ENCODE measurements at places on chromosomes 1 and 21.

DNA sequence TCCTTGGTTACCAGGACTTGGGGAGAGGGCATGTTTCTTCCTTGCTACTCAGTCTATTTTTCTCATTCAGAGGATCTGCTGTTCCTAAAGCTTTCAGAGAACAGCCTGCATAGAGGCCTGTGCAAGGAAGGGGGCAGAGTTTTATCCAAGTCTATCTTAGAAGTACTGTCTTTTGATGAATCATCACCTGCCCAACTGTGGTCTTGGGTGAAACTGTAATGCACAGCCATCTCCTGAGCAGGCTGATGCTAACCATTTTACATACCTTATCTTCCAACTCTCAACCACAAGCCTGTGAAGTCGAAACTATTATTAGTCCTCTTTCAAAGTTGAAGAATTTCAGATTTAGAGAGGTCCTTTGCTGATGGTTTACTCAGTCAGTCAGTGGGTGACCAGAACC lies 368.0 kb downstream of the HHAT start:
- no peak for DNase-seq

DNA sequence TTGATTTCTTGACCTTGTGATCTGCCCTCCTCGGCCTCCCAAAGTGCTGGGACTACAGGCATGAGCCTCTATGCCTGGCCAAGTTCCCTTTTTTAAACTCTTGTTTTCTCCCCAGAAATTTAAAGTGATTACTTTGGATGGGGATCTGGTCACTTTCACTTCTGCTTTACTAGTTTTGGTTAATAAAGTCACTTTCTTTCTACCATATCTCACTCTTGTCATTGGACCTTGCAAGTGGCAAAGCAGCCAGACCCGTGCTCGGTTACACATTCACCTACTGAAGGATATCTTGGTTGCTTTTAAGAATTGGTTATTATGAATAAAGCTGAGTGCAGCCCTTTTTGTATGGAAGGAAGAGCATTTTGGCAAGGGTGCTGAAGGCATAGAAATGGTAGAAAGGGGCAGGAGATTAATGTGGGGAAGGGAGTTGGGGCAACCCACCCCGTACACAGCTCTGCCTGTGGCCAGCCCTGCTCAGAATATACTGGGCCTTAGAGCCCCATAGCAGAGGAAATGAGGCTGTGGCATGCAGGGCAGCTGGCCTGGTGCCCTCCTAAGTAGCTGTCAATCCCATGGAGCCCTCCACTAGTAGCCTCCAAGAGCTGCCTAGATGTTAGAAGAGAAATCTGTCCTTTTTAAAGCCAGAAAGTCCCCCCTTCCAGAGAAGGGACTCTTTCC lies 40.7 kb downstream of the CD2 start:
- DNase-seq, result no peak

DNA sequence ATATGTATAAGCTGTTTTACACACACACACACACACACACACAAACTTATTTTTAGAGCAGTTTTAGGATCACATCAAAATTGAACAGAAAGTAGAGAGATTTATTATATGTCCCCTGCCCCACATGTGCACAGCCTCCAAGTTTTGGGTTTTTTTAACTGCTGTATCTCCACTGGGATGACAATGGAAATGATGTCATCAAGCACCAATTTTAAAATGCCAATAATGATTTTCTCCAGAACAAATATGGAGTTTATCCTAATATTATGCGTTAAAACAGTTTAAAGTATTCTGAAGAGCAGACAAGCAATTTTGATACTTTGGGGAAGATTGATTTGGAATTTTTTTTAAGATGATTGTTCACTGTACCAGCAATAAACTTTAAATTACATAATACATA lies 56.7 kb downstream of the GFI1 start:
- no peak for DNase-seq

DNA sequence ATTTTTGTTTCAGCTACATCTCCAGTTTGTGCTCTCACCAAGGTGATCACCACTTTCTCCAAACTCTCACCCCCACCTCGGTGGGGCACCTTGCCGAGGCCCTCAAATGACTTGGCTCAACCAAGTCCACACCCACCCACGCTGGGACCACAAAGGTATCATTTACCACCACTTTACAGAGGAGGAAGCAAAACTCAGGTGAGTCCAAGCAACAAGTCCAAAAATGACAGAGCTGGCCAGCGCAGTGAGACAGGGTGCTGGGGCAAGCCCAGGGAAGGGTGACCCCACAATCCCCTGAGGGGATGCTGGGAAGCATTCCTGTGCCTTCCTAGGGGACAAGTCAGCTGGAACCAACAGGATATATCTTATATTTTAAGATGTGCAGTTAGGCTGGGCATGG lies 24.7 kb downstream of the SSBP3 start:
- no peak for DNase-seq

DNA sequence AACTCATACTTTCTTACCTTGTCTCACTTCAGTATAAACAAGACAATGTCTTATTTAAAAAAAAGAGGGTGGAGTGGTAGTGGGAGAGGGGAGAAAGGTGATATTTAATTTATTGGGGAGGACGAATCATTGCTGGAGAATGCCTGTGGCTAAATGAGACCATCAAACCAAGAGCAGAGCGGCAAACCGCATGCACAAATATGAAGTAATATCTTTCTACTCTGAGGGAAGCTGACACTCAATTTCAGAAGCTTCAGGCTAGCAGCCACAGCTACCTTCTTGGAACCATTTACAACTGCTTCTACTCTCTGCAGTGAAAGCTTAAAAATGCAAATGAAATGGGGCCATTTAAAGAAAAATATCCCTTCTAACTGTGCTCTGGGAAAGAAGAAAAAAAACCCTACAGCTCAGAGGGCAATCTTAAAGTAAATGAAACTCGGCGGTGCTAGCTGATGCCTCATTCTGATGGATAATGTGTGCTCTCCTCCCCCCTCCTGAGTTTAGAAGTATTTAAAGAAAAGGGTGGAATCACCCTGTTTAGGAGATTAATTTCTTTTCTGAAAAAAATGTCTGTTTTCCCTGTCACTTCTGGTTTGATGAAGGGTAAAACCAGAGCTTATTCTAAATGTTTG lies 178.2 kb upstream of the CAMK1G start:
- DNase-seq, result peak; percentile 40

DNA sequence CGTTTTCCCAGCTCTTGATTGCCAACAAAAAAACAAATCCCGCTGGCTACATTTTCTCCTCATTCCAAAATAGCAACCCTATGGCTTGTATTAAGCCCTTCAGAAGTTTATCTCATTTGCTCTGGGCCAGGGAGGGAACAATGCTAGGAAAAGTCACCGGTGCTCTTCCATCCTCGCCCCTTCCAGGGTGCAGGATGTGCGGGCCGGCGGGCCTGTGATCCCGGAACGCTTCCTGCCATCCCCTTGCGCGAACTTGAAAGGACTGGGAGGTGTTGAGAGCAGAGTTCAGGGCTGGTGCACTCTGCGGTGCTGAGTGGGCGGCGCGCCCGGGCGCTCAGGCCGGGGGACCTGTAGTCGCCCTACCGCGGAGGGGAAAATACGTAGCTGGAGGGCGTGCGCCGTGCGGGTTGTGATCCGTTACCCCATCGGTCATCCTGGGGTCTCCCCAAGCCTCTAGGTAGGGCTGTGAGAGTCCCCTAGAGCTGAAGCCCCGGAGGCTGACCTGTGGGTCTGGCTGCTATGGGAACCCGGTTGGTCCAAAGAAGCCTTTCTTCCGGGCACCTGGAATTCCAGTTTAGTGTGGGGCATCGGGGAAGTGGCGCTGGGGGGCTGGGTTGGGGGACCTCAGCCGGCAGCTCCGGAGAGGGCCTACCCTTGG lies 13.1 kb downstream of the NR5A2 start:
- DNase-seq, result no peak

Measured in skeletal muscle cell (primary cell).